ENCODE measurements at places on chromosomes 11 and 22.
A peak's percentile ranks its signal among the peaks of the same experiment; 100 is the strongest.

GRCh38 chr11:2952290-2952689, 23.1 kb upstream of the PHLDA2 start:
- DNase-seq = no peak

- no peak for DNase-seq
Observed at GRCh38 chr11:21113876-21114275, 444.5 kb downstream of the NELL1 start.

- no peak for DNase-seq
Observed at GRCh38 chr22:22919041-22919440, 31.4 kb downstream of the IGLL5 start.

GRCh38 chr11:62433141-62433903, 14.5 kb downstream of the SCGB1A1 start:
- no peak for DNase-seq

DNA sequence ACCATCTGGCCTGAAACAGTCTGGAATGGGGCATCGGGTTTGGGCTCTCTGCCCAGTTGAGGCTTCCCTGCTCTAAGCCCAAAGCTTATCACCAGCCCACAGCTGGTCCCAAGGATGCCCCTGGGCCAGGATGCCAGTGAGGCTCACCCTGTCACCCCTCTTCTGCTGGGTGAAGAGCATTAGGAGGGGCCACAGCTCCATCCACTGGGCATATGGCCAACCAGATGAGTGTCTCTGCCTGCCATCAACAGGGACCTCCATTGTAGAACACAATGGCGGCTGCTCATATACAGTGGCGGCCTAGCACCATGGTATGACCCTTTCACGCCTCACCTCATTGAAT, 5.6 kb downstream of the CHST1 start:
- DNase-seq = no peak

GRCh38 chr11:129259931-129260348, 67.8 kb upstream of the ARHGAP32 start:
- DNase-seq = no peak

GRCh38 chr11:106961518-106961917, 56.8 kb downstream of the GUCY1A2 start:
- no peak for DNase-seq

GRCh38 chr11:124748481-124749343, 3.3 kb downstream of the VSIG2 start:
- DNase-seq = no peak

DNA sequence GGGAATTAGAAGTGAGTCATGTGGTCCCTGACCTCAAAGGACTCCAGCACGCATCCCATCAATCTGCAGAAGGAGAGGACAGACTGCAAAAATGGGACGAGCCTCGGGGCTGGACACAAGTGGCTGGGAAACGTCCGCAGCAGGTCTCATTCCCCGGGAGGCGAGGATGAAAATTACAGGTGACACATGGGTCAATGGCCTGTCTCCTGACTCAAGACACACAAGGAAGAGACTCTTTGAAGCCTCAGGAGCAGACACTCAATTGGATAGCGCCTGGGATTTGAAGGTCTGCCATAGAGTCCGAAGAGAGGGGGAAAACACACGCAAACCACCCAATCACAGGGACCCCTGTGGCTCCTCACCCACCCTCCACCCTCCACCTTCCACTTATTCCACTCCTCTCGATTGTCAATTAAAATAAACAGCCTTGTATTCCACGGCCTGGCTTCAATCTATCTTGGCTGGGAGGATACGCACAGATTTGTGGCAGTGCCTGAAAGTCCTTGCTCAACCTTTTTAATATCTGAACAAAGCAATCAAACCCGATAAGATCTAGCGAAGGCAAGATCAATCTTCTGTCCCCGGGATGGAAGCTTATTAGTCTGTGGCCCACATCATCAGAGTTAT, 101.8 kb upstream of the CADM1 start:
- no peak for DNase-seq

- no peak for DNase-seq
Observed at GRCh38 chr11:96052921-96053651, 129.2 kb upstream of the MTMR2 start.

GRCh38 chr11:19602891-19603290, 109.7 kb upstream of the NAV2 start:
- no peak for DNase-seq

- DNase-seq = peak; percentile 99
Observed at GRCh38 chr11:123062158-123062891, 389 bp upstream of the HSPA8 start.

DNA sequence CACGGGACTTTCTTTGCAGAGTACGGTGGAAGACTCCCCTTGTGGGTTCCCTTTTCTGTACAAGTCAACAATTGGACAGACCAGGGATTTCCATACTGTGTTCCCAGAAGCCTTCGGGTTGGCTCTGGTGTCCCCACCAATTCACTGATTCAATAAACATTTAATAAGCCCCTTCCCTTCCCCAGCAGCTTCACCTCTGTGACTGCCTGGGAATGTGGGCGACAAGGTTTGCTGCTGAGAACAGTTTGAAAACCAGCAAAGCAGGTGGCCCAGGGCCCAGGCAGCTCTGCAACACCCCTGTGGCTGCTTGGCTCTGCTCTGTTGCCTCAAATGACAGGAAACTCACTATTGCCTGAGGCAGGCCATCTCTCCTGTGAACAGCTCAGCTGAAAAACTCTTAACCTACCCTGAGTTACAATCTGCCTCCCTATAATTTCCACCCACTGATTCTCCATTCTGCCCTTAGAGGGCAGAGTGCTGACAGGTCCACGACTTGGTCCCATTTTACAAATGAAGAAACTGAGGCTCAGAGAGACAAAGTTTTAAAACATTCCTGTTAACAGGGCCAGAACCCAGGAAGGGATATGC, 10.4 kb downstream of the ADORA2A start:
- no peak for DNase-seq

GRCh38 chr11:84833488-84834088, 793.6 kb downstream of the DLG2 start:
- no peak for DNase-seq

DNA sequence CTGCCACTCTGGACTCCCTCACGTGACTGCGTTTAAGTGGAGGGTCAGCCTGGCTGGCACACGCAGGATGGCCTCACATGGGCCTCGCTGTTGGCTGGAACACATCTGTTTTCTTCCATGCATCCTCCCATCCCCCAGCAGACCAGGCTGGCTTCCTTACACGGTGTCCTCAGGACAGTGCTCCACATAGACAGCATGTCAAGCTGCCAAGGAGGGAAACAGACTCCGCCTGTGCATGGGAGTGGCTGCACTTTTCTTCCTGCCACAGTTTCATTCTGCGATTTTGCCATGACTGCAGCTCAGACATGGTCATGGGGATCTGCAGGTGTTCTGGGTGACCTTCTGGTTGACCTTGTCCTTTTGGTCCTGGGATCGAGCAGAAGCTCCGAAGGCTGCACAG, 344.2 kb downstream of the SHANK2 start:
- DNase-seq = no peak

GRCh38 chr22:40177738-40178416, at the start of gene TNRC6B:
Gene TNRC6B, plus strand, starts transcription at chr22:40177925. Its CDS starts 211 bp downstream, at chr22:40178136.
- DNase-seq = peak; percentile 98

GRCh38 chr11:31856248-31856647, 45.1 kb upstream of the PAX6 start:
- DNase-seq = no peak

- DNase-seq = no peak
Observed at GRCh38 chr22:34834059-34834458, 231.9 kb upstream of the ISX start.

GRCh38 chr11:70539360-70540095, 141.2 kb downstream of the CTTN start:
- no peak for DNase-seq

DNA sequence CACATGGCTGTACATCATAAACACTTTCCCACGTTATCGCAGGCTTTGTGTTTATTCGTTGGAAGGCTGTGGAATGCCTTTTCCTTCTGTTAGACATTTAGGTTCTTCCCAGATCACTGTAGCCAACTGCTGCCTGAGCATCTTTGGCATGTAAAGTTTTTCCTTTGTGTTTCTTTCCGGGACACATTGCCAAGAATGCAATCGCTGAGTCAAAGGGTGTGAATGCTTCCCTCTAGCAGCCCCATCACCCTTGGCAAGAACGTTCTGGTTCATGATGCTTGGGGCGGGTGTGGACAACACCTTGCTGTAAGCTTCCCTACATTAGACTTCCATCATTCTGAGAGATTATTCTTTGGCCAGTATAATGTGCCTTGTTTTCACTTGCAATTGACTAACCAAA, 136.2 kb downstream of the OSBP2 start:
- DNase-seq = no peak

DNA sequence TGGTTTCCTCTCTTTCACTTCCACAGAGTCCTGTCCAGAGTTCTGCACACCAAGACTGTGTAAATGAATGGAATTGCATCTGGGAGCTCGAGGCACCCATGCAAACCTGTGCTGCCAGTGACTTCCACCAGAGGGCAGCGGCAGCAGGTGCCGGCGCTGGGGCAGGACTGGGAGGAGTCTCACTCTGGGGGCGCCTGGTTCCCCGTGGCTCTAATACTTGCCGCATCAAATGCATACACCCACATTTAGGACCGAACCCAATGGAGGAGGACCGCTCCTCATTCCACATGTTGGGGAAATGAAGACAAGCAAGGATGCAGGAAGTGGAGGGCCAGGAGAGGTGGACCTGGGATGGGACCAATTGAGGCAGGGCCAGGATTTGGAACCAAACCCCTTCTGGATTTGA, 1.1 kb upstream of the CD6 start:
- DNase-seq = no peak

- no peak for DNase-seq
Observed at GRCh38 chr11:72221386-72222075, 3.0 kb upstream of the INPPL1 start.

- DNase-seq = peak; percentile 50
Observed at GRCh38 chr11:47248304-47248663, 330 bp downstream of the ACP2 start.

DNA sequence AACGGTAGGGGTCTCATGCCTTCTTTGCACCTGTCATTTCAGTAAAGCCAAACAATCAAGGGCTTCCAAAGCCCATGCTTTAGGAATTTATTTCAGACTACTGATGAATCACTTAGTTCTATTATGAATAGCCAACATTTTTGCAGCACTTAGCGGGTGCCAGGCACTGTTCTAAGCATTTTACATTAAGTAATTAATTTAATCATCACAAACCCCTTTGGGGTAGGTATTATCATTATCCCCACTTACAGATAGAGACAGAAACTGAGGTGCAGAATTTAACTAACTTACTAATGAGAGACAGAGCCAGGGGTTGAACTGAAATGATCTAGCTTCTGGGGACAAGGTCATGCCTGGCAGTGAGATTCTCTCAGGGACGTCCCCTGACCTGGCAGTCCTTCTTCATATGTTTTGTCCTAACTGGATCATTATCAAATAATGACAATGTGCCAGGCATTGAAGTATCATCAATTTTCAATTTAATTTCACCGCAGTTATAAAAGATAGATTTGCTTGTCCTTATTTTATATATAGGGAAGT, 31.7 kb upstream of the NAV2 start:
- DNase-seq = no peak

GRCh38 chr11:10072142-10072541, 221.9 kb downstream of the SBF2 start:
- DNase-seq = no peak

- no peak for DNase-seq
Observed at GRCh38 chr11:84413549-84413948, 1127.4 kb upstream of the CCDC90B start.

DNA sequence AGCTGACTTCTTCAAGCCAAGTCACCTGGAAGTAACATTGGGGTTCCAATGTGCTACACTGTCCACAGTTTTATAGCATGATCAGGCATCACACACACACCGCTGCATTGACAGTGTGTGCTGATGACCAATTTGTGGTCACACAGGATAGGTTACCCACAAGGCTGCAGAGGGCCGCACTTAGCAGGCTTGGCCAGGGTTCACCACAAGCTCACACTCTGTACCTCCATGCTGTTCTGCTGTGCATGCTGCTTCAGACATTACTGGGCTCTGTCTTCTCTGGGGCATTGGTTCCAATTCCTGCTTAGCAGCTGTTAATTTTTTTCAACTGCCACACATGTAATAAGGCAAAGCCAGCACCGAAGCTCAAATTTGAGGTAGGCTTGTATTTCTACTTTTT, 11.0 kb upstream of the NRIP3 start:
- no peak for DNase-seq

- DNase-seq = peak; percentile 49
Observed at GRCh38 chr22:42437488-42438292, 5.5 kb upstream of the NFAM1 start.

- DNase-seq = no peak
Observed at GRCh38 chr11:64176751-64177150, 9.2 kb upstream of the STIP1 start.

DNA sequence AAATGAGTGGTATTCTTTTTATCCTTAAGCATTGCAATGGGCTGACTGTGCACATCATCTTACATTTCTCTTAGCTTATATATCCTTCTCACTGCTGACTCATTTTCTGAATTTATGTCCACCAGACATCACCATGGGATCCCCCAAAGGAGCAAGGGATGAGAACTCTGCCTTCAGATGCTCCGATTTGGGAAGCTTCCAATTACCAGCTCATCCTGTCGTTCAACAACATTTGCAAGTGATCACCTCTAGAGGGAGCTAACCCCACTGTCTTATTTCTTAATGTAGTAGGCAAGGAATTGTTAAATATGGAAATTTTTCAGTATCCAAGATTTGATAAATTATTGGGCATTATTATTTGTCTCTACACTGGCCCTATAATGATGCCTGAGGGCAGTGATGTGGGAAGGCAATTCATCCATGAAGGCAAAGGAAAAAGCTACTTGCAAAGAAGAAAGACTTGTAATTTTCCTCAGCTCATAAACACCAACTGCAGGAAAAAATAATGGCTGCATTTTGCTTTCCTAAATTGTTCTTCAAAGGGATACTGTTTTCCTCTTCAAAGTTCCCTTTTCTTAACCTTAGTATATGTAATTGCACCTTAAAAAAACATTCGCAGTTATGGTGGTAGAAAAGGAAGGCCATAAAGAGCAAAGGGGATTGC, 102.4 kb upstream of the FSHB start:
- no peak for DNase-seq

DNA sequence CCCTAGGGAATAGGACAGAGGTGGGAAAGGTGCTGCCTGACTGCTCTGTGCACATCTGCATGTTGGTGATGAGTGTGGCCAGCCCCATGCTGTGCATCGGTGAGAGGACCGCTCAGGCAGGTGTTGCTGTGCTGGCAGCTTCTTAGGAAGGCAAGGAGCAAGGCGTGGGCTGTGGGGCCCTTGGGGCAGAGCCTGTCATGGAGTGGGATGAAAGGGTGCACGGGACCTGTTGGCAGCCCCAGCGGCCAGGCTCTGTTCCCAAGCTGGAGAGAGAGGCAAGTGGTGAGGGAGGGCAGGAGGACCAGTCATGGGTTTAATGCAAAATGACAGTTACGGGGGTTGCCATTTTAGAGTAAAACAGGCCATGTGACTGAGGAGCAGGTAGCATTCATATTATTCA, 78.3 kb downstream of the ZBTB16 start:
- DNase-seq = no peak

- no peak for DNase-seq
Observed at GRCh38 chr11:5040876-5041275, 5.5 kb upstream of the OR52J3 start.

GRCh38 chr11:92875473-92875872, 94.0 kb upstream of the MTNR1B start:
- DNase-seq = no peak
